Foreskin keratinocyte (primary cell): ENCODE measurements at places on chromosomes 4 and X. TPM values are rescaled to one million over a fixed set of nuclear protein-coding genes. Genes with fewer than 3 reads are reported as not detected.

DNA sequence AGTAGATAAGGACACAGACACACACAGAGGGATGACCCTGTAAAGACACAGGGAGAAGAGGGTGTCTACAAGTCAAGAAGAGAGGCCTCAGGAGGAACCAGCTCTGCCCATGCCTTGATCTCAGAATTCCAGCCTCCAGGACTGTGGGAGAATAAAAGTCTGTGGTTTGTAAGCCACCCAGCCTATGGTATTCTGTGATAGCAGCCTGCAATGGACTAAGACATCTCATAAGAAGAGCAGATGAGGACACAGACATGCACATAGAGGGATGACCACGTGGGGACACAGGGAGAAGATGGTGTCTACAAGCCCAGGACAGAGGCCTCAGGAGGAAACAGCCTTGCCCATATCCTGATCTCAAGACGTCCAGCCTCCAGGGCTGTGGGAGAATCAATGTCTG, 9.4 kb downstream of the XG start:
- DNase-seq: no peak

DNA sequence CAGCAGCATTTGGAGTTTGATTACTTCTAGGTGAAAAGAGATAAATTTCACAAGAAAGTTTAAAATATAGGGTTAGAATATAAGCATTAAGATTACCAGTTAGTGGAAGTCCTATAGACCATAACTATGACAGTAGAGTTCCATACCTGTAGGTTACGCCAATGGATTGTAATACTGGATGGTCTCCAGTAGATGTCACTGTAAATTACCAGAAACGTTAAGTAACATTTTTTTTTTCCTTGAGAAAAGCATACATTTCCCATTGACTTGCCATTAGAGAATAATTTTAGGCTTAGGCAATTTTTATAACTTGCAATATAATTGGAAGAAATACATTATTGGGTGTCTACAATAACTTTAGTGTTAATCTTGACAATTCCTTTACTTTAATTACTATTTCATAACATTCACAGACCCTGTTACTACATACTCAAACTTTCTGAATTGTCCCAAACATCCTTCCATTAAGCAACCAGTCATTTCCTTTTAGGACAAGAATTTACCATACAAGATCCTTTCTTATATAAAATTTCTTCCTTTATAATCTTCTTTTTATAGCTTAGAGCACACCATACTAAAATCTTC, 304.1 kb upstream of the TECRL start:
- peak; percentile 29 for DNase-seq

PDE6B gene
- total RNA-seq: 0.34 and 0.81 TPM in 2 replicates

ENPEP gene
- under 0.01 TPM in 1 of 2 replicates, not detected in the other for total RNA-seq
